ENCODE measurements at places on chromosomes 1 and 21.

GRCh38 chr1:97366984-97367383, 553.9 kb downstream of the DPYD start:
- DNase-seq = no peak

- DNase-seq = no peak
These were observed 180.9 kb upstream of the PRMT6 start for GRCh38 chr1:106875622-106876021.

DNA sequence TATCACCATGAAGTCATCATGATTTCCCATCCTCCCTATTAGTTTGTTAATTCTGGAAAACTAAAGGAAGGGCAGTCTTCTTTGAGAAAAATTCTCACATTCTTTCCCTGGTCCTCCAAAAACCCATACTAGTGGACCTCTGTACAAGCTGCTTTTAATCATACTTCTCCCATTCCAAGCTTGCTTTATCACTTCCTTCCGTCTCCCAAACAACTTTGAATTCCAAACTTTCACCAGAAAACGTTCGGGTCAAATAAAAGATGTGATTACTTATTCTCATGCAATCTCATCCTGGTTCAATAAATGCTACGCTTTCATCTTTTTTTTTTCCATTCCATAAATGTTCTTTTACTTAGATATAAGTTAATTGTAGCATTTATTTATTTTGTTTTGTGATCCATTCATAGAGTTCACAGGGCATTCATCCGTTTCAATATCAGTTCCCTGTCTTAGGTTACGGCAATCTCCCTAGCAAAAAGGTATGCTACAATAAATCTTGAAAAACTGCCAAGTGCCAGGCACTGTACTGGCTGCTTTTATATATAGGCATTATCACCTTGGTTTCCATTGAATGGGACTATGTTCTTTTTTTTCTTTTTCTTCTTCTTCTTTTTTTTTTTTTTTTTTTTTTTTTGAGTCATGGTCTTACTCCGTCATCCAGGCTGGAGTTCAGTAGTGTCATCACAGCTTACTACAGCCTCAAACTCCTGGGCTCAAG, 100.2 kb upstream of the GREM2 start:
- DNase-seq = no peak

DNA sequence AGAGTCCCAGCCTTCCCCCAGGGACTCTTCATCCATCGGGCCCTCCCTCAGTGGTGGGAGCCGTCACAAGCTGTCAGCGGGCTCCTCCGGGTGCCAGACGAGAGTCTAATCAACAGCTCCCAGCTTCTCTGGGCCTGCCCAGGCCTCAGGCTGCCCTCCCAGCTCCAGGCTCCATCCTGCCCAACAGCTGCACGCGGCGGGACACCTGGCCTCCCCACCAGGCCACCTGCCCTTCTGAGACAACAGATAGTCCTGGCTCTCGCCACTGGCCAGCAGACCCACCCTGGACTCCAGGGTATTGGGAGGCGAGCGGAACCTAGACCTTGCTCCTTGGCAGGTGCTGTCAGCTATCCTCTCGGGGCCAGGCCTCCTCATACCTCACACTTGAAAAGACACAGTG, 3.1 kb downstream of the WNT4 start:
- no peak for DNase-seq

DNA sequence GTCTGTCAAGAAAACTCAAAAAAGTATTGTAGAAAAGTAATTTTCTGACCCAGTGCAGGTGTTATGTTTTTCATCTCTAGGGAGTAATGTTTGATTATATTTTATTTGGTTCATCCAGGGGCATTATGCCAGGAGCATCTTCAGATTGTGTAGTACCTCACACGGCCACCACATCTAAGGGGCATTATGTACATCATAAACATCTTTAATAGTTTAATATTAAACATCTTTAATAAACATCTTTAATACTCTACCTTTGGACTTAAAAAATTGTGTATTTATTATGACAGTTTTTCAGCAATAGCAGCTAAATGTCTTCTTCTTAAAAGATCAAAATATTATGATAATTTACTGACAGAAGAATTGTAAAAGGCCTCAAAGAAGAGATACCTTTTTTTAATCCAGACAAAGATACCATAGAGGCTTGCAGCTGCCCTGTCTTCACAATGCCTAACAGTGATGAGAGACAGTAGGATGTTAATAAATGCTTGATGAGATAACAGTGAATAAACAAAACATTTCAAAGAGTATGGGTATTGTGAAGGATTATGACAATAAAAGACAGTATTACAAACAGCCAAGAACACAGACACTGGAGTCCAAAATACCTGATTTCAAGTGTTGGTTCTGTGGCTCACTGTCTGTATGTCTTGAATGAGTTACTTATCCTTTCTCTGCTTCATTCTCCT, 240.9 kb upstream of the ADGRL2 start:
- no peak for DNase-seq

GRCh38 chr1:53348486-53349368, 20.9 kb upstream of the LRP8 start:
- no peak for DNase-seq

DNA sequence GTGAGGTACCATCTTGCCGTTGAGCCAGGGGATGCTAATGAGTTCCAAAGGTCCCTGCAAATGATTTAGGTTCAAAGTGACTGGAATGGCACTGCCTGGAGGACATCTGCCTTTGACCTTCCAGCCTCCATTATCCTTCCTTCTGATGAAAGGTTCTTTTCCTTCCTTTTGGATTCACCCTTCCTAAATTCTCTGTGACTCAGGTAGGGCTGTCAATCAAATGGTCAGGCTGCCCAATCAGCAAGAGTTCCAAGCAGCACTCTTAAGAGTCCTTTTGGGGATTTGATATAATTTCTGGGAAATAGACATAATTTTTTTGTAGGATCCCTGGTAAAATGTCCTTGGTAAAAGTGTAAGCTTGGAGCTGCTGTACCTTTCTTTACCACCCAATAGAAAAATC, 58.8 kb upstream of the LMO4 start:
- no peak for DNase-seq

DNA sequence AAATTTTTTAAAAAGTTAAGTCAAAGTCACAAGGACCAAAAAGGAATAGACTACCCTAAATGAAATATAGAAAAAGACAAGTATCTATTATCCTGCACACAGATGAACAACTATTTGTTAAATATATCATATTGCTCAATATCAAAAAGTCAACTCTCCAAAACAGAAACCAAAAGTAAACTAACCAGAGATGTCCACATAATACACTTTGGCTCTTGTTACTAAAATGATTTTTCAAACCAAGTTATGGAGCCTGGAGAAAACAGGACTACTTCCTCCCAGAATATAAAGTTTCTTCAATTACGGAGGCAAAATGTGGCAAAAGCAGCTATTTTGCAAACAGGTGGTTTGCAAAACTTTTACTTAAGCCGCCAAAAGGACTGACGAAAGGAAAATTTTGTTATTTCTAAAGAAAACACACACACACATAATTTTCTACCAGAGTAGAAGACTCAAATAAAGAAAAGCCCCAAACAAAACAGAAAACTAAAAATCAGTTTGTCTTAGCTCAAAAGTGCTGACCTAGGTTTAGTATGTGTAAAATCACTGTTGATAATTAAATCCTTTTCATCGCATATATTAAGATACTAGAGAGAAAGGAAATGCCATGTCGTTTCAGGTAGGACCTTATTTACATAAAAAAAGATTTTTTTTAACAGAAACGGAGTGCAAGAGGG, 1.1 kb downstream of the DPYD start:
- DNase-seq = no peak

DNA sequence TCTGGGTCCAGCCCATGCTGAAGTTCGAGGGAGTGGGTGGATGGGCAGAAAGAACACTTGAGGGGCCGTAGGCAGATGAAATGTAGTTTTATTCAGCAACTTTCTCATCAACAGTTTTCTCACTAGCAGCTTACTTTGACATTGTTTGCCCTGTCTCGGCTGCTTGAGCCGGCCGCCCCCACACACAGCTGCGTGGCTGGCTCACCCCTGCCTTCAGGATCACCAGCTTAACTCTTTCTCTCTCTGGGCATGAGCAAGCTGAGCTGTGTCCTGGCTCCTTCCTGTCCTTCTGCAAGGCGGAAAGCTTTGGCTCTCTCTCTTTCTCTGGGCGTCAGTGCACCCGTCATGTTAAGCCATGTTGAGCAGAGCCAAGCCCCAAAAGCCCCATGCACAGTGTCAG, 104.4 kb upstream of the GNG12 start:
- no peak for DNase-seq

DNA sequence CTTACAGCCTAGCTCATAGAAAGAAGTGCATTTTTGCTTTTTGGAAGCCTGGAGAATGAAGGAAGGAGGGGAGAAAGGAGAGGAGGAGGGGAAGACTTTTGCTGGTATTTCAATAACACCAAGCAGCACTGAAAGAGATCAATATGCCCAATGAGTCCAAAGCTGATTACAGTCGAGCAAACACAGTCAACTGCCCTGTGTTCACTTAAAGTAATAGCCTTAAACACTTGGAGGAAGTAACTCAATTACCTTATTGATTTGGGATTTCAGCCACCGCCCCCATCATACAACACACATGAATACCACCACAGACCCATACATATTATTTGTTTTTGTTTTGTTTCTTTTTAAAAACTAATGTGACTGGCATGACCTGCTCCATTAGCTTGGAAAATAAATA, 23.3 kb upstream of the RXRG start:
- DNase-seq = no peak

GRCh38 chr1:61356995-61357394, 274.6 kb downstream of the NFIA start:
- no peak for DNase-seq

Measured in heart left ventricle (tissue), 16 donors.